ENCODE measurements at places on chromosomes 5 and 9.
A peak's percentile ranks its signal among the peaks of the same experiment; 100 is the strongest.

- DNase-seq: no peak
Observed at GRCh38 chr9:93319301-93319991, 132.0 kb upstream of the FAM120A start.

DNA sequence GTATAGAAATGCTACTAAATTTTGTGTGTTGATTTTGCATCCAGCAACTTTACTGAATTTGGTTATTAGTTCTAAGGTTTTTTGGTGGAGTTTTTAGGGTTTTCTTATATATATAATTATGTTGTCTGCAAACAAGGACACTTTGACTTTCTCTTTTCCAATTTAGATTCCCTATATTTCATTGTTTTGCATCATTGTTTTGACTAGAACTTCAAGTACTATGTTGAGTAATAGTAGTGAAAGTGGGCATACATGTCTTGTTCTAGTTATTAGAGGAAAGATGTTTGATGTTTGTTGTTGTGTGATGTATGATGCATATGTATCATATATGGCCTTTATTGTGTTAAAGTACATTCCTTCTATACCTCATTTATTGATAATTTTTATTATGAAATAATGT is 362.3 kb upstream of the PRR16 start:
- DNase-seq: no peak

DNA sequence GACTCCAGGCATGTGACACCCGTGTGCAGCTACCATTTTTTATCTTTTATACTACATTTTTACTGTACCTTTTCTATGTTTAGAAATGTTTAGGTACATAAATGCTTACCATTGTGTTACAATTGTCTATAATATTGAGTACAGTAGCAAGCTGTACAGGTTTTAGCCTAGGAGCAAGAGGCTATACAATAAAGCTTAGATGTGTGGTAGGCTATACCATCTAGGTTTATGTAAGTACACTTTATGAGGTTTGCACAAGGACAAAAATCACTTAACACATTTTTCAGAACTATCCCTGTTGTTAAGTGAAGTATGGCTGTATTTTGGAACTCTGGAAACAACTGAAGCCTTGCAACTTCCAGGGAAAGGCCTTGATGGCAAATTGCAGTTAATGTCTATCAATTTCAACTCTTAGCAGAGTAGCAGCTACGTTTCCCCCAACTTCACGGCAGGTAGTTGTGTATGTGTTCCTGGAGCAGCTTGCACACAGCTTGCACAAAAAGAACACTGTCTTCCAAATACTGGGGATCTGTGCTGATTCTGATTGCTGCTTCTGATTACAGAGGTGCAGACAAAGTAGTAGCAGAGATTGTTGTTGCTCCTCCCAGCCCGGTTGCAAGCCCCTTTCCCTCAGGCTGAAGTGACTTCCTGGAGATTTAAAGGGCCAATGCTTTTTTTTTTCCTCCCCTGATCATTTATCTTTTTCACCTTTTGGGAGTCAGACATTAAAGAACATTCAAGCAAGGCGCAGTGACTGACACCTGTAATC is 30.0 kb downstream of the SIL1 start:
- DNase-seq: no peak

DNA sequence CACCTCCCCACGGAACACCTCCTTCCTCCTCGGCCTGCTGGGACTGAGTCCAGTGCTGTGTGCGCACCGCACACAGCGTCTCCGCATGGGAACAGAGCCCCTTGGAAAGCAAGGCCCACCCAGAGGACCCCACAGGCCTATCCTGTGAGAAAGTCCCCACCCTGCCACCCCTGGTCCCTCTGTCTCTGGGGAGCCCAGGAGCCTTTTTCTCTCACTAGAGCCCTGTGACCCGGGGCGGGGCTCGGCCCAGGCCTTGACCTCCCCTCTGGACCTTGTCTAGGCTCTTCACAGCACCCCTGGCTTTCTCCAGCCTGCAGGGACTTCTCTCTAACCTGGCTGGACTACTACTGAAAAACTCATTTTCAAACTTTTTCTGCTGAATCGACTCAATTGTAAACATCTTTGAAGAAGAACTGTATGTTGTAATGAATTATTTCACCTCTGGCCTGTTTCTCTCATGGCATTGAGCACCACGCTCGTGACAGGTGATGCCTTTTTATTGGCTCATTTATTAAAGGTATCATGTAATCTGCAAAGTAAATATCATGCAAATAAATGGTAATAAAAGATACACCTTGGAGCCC is 89.2 kb downstream of the IRX1 start:
- no peak for DNase-seq

DNA sequence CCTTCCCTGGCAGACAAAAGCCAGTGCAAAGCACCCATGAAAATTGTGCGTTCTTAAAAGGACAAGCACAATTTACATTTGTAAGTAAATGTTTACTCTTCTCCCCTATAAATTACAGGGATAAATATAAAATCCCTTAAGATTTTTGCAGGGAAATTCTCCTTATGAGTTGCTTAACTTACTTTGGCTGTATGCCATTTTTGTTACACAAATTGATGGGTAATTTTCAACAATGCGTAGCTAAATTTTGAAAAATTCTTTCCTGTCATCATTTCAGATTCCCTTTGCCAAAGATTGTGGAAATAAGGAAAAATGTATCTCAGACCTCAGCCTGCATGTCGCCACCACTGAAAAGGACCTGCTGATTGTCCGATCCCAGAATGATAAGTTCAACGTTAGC is 64.2 kb upstream of the ITGA2 start:
- no peak for DNase-seq

DNA sequence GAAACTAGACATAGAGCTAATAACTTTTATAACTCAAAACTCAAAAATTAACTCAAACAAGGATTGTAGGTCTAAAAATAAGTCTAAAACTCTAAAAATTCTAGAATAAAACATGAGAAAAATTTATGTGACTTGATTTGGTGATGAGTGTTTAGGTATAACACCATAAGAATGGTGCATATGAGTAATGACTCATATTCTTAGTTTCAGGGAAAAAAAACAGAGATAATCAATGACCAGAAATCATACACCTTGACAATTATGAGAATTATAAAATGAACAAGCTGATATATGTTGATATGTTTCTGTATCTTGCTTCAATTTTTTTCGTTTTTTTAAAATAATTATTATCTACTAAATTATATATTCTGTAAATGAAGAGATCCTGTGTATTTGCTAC is 541.2 kb downstream of the PTPRD start:
- DNase-seq: no peak

GRCh38 chr9:93546356-93546755 is 30.0 kb upstream of the PHF2 start:
- no peak for DNase-seq

GRCh38 chr5:10663489-10664179 is 97.4 kb downstream of the DAP start:
- DNase-seq: no peak

DNA sequence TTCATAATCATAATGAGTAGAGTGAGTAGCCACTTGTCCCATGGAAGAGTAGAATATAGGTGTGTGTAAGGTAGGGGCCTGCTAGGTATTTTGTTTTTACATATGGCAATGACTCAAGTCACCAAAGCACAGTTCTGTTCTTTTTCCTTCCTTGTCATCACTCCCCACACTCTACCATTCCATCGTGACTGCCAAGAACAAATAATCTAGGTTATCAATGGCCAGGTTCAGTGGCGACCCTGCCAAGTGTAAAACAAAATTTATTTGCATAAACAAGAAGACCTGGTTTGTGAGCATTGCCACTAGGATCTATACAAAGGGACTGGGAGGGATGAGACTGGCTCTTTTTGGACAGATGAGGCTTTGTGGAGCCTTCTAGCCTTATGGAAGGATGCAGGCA is 55.2 kb upstream of the RANBP3L start:
- DNase-seq: no peak

DNA sequence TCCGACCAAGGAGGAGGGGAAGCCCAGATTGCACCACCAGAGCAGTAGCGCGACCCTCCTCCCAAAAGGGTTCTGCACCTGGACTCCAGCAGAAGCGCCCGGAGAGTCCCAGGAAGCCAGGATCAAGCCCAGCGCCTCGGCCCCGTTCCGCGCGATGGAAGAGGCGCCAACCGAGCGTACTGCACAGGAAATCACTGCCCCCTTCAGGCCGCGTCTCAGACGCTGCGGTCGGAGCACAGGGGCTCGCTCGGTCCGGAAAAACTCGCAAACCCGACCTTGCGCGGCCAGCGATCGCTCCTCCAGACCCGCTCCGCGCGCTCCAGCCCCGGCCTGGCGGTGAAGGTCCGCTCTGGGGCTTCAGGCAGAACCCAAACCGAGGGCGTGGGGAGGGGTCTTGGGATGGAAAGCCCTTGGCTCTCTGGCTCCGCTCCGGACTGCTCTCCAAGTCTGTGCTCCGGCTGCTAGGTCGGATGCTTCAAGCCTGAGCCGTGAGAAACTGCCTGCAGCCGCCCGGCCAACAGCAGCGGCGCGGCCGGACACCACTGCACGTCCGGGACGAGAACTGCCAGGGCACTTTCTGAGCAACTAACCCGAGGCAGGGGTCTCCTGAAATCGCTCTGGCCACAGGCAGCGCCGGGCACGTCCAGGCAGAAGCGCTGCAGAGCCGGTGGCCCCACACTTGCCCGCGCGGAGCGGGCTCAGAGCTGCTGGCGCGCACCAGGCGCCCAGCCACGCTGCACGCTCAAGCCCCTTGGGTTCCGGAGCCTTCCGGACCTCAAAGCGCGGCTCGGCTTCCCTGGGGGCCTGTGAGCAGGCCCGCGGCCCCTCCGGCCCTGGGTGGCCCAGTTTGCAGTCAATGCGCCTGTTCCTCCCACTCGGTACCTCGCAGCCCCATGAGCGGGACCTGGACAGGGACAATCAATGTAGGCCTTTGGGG is 1.3 kb downstream of the GABBR2 start:
- peak; percentile 78 for DNase-seq

DNA sequence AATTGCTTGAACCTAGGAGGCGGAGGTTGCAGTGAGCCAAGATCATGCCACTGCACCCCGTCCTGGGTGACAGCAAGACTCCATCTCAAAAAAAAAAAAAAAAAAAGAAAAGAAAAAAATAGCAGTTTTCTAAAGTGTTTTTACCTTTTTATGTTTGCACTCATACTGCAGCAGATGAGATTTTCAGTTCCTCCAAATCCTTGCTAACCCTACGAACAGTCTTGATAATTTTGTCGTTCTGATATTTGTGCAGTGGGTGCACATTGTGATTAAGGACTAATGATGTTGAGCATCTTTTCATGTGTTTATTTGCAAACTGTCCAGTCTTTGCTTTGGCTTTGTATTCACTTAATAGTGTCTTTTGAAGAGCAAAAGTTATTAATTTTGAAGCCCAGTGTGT is 42.9 kb downstream of the ZCCHC7 start:
- no peak for DNase-seq

GRCh38 chr5:55226027-55226933 is 835 bp downstream of the MCIDAS start:
- peak; percentile 60 for DNase-seq

GRCh38 chr5:24509943-24510342 is 134.8 kb downstream of the CDH10 start:
- no peak for DNase-seq

DNA sequence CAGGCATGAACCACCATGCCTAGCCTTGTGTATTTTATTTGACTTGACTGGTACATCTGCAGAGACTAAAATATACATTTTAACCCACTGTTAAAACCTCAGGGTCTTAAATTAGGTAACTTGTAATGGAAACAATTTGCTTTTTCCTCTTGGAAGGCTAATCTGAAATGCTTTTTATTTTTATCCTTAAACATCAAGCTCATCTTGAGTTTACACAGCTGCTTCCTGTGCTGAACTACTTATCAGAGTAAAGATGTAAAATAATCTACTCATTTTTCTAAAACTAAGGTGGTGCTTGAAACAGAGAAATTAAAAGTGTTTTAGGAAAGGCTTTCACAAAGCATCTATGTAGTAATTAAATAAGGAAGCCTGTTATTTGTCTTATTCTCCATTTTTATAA is 144.1 kb downstream of the ENTREP1 start:
- no peak for DNase-seq

- no peak for DNase-seq
Observed at GRCh38 chr9:37370968-37371563, 51.4 kb upstream of the GRHPR start.

DNA sequence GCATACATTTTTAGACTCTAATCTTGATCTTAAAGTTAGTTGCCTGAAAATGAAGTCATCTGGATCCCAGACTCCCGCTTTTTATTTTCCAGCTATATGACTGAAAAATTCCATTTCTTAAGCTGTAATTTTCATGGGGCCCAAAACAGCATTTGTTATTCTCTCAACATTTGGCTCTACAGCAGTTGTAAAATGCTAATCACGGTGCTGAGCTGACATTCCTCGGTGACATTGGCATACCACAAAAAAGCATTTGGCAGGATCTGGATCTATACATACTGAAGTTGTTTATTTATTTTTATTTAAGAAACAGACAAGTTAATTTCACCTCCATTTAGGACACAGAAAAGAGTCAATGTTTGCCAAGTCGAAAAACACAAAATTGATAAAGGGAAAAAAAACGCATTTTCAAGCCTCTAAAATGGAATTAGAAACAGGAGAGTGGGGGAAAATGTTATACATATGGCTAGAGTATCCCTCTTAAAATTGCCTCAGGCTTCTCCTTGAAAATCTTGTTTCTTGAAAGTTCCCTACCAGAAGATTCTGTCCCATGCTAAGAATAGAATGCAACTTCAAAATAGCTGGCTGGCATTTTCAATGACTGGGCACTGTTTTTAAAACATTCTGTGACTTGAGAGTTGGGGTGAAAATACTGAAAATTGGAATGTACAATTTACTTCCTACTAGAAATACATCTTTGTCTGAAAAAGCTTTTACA is 207.5 kb upstream of the TBCA start:
- no peak for DNase-seq

- no peak for DNase-seq
Observed at GRCh38 chr9:20940447-20941173, 90.8 kb downstream of the HACD4 start.

DNA sequence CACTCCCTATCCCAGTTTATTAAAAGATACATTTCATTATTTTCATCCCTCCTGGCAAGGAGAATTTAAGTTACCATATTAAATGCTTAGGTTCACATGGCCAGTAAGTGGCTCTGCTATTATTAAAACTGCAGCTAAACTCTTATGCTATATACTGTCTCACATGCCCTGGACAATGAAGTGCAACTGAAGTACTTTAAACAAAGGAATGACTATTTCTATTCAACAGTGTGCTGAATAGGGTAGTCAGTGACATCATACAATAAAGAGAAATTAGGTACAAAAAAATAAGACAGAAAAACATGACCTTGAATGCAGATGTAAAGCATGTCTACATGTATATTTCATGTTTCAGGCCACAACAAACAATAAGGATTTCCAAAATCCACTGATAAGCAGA is 282.6 kb upstream of the SMC2 start:
- no peak for DNase-seq

- DNase-seq: no peak
Observed at GRCh38 chr5:94746731-94747124, 128.3 kb downstream of the SLF1 start.

Data from NCI-H1930 (cell line).